ENCODE measurements at places on chromosomes 12 and 14. TPM values are rescaled to one million over a fixed set of nuclear protein-coding genes. Genes with fewer than 3 reads are reported as not detected.

DNA sequence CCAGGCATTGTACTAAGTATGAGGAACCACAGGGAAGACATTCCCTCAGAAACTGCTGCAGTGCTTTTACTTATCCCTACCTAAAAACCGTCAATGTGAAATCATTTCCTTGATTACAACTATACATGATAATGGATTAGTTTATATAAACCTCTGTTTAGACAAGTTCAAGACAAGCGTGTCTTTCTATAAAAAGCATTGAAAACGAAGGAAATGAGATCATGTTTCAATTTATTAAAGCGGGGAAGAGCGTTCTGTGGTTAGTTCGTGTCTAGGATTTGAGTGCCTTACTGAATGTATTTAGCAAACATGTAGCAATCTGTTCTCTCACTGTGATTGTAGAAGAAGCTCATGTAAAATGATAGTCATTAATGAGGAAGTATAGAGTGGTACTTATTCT lies 37.5 kb downstream of the GALC start:
- no peak for DNase-seq

- DNase-seq, result no peak
Measured at GRCh38 chr12:52598966-52599365, 2.3 kb downstream of the KRT72 start.

DNA sequence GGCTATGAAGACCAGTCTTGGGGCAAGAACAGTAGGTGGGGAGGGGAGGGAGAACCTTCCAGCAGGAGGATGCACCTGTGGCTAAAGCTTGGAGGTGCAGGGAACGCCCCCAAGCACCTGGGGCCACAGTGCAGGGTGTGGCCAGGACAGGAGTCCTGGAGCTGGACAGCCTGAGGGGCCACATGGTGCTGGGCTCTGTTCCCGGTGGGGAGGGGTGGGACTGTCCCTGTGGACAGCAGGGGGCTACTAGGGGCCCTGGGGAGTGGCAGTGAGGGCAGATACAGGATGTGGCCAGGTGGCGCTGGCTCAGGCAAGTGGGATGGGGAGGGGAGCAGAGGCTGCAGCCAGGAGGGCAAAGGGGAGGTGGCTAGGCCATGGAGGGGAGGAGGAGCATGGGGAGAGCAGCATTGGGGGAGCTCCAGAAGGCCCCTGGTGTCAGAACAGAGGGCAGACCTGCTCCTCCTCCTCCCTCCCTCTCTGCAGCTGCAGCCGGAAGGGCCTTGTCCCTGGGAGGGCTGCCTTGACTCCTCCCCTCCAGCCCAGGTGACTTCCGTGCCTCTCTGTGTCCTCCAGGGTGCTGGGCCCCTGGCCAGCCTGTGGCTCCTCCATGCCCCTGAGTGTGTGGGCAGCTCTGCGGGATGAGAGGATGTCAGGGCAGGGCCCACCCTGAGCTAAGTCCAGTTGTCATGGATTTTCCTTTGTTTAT lies 68.4 kb upstream of the DLK1 start:
- DNase-seq, result no peak

- DNase-seq, result no peak
Measured at GRCh38 chr12:873954-874353, 75.5 kb downstream of the RAD52 start.

GRCh38 chr14:92121207-92121669 lies 268 bp downstream of the NDUFB1 start:
- no peak for DNase-seq

- DNase-seq, result no peak
Measured at GRCh38 chr12:108826101-108826806, 31.1 kb downstream of the SSH1 start.

- no peak for DNase-seq
Measured at GRCh38 chr12:126719912-126720705, 1546.9 kb upstream of the TMEM132C start.

DNA sequence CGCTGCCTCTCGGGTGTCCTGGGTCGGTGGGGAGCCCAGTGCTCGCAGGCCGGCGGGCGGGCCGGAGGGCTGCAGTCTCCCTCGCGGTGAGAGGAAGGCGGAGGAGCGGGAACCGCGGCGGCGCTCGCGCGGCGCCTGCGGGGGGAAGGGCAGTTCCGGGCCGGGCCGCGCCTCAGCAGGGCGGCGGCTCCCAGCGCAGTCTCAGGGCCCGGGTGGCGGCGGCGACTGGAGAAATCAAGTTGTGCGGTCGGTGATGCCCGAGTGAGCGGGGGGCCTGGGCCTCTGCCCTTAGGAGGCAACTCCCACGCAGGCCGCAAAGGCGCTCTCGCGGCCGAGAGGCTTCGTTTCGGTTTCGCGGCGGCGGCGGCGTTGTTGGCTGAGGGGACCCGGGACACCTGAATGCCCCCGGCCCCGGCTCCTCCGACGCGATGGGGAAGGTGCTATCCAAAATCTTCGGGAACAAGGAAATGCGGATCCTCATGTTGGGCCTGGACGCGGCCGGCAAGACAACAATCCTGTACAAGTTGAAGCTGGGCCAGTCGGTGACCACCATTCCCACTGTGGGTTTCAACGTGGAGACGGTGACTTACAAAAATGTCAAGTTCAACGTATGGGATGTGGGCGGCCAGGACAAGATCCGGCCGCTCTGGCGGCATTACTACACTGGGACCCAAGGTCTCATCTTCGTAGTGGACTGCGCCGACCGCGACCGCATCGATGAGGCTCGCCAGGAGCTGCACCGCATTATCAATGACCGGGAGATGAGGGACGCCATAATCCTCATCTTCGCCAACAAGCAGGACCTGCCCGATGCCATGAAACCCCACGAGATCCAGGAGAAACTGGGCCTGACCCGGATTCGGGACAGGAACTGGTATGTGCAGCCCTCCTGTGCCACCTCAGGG lies 679 bp downstream of the ARF6 start:
- DNase-seq, result peak; percentile 42

DNA sequence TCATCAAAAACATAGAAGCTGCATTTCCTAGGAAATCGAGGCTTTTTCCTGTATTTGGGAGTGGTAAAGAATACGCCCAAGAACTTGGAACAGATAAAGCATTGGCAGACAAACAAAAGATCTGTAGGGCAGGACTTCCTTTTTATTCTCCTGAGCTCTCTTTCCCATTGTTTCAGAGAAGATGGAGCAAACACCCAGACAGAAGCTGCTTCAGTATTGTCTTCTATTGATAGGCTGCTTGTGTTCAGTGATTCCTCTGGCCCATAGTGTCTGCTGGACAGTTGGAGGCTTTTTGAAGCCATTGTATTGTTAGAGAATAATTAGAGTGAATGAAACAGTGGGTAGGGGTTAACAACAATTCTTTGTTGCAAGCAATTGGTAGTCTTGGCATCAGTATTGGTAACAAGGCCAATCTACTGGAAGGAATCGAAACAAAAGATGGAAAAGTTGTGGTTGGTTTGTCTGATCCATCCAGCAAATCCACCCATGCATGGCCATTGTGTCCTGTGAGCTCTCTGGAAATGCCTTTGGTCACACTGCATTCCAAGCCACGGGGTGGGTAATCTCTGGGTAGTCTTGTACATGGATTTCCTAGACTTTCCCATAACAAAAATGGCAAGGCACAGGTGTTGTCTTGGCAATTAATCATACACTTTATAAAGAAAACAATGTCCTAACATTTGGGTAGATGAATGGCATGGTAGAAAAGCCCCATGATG lies 424.8 kb downstream of the RAD51B start:
- DNase-seq, result no peak

DNA sequence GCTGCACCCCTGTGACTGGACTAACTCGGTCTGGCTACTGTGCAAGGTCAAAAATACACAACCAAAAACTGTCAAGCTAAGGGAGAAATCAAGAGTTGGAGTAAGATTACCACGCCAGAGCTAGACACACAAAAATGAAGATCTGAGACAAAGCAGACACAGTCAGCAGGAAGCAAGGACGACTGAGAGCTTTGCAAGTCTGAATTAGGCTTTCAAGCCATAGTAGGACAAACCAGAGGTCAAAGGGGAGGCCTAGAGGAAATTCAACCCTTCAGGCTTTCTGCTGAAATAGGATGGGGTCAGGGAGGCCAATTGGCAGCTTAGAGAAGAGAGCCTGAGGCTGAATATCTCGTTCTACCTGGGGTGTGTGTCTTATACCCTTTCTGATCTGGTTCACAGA lies 117.3 kb downstream of the LLPH start:
- no peak for DNase-seq

- no peak for DNase-seq
Measured at GRCh38 chr12:24470050-24470449, 478.9 kb downstream of the BCAT1 start.

DNA sequence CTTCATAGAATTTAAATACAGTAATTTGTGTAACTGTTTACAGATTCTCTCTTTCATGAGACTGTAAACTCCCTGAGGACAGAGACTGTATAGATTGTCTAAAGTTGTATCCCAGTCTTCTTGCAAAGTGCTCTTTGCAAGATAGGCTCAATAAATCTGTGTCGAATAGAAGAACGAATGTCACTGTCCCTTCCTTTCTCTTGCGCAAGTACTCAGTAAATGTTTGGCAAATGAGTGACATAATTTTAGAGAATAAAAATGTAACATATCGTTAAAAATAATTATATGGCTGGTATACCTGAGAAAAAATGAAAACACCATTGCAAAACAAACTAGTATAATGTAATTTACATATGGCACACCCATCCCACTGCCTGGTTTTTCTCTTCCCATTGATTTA lies 1.9 kb upstream of the RALGAPA1 start:
- DNase-seq, result no peak

GRCh38 chr12:72295101-72295500 lies 22.9 kb downstream of the TRHDE start:
- DNase-seq, result no peak

DNA sequence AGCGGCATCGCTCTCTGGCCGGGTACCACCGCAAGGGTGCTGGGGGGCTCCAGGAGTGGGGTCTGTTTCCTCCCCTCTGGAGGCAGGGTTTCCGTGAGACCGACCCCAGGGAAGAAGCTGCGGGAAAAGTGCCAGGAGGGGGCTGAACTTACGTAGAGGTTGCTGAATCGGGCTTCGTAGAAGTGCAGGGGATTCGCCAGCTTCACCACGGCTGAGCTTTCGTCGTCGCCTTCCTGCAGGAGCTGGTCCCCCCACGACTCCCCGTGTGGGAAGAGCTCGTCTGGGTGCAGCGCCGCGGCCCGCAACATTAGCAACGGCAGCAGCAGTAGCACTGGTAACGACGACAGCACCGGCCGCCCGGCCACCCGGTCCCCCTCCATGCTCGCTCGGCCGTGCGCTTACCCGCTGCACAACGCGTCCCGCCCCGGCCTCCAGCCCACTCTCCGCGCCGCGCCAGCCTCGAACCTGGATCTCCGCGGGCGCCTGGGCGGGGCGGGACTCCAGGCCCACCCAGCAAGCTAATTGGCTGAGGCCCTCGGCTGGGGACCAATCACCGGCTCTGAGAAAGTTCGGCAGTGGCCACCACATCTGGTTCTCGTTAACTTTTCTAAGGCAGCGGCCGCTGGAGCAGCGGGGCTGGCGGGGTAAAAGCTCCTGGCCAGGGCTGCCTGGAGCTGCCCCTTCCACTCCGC lies at the start of gene NID2:
Gene NID2 (minus strand): TSS at position 445 of the 692 bp plus-strand sequence. CDS start 65 bp downstream, at position 380.
- no peak for DNase-seq

DNA sequence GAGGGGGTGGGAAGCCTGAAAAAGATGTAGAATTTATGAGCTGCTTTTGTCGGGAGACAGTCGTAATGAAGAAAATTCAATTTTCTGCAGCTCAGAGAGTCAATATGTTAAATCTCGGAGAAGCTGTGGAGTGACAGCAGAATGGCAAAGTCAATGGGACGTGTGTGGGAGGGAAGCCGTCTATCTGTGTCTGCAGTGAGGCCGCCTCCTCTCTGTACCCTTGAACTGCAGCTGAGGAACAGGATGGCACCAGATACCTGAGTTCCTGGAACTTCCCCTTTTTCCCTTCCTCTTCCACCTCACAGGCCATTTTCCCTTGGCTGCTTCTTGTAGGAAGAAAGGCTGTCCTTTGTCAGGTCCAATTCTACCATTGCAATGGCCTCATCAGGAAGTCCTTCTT lies 9.3 kb upstream of the CALCOCO1 start:
- no peak for DNase-seq

DNA sequence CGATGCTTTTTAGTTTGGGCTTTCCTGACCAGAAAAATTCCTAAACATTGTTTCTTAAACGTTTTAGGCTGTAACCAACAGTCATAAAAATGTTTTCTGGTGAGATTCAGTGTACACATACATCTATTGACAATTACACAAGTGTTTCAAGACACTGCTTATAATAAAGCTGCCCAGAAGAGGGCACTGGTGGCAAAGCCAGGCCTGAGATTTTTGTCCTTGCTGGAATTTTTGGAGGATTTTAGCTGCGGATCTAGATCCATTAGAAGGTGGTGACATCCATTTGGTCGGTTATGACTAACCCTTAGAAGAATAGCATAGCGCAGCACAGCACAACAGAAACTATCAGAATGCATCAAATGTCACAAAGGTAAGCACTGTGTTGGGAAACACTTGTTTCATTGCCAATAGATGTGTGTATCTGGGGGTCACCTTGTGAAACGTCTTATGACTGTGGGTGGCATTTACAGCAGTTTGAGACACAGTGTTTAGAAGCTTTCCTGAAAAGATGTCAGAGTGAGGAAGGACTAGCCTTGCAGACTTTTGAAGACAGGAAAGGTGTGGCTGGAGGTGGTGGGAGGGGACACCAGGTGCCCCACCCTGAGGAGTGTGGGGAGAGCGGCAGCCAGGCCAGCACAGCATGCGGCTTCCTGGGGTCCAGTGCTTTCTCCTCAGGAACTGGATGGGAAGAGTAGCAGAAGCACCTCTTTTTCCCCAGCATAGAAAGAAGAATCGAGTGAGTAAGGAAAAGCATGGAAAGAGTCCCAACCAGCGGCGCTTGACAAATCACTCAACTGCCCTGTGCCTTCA lies 54.7 kb upstream of the FKBP4 start:
- DNase-seq, result no peak

GRCh38 chr12:130804216-130804615 lies 34.8 kb downstream of the STX2 start:
- no peak for DNase-seq

GRCh38 chr12:7203109-7203508 lies 13.6 kb downstream of the PEX5 start:
- no peak for DNase-seq

- no peak for DNase-seq
Measured at GRCh38 chr14:32661216-32661615, 277.5 kb upstream of the NPAS3 start.

GRCh38 chr12:75877763-75878621 lies 153.6 kb downstream of the PHLDA1 start:
- no peak for DNase-seq

- DNase-seq, result no peak
Measured at GRCh38 chr14:50039734-50040400, 76.5 kb downstream of the VCPKMT start.

DNA sequence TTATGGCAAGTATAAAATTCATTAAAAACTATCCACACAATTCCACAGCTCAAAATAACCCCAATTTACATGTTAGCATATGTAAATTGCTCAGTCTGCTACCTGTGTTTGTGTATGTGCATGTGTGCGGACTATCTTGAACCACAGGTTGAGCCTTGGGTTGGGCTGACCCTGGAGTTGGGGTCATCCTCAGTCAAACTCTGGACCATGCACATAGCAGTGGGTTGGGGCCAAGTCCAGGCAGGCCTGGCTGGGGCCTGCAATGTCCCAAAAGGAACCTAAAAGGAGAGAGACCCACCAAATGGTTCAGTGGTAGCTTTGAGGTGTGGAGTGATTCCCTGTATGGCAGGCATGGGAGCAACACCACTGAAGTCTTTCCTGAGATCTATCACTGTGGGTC lies 156.1 kb downstream of the FOXN3 start:
- DNase-seq, result no peak

A2ML1 gene
- 1.8 TPM for total RNA-seq

KRT3 gene
- 0.14 TPM for total RNA-seq

LHX5 gene
- under 0.01 TPM for total RNA-seq

TAS2R8 gene
- not detected for total RNA-seq

RHNO1 gene
- 34.6 TPM for total RNA-seq

DUSP6 gene
- total RNA-seq, result 45.0 TPM

JPH4 gene
- total RNA-seq, result 0.14 TPM

FAM90A1 gene
- total RNA-seq, result 0.24 TPM

TMEM132C gene
- total RNA-seq, result 0.24 TPM

TCTN1 gene
- total RNA-seq, result 11.6 TPM

Data from thymus (tissue), 14 donors.